ENCODE measurements at places on chromosomes 3 and 15.

- DNase-seq: no peak
Observed at GRCh38 chr3:89392991-89393390, 285.6 kb downstream of the EPHA3 start.

DNA sequence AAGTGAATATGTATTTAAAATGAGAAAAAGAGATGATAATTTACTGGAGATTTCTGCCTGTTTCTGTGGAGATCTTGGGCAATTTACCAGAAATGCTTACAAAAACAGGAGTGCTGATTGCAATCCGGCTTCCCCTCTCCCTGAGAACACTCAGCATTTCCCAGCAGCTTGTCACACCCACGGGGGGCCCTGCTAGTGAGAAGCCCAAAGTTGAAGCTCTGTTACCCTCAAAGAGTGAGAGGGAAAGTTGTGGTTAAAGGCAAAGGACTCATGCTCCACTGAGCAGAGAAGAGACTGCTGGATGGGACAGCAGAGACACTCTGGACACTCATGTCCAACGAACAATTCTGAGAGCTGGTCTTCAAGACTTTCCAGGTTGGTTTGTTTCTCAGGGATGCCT, 2.9 kb downstream of the MCTP2 start:
- DNase-seq: no peak

DNA sequence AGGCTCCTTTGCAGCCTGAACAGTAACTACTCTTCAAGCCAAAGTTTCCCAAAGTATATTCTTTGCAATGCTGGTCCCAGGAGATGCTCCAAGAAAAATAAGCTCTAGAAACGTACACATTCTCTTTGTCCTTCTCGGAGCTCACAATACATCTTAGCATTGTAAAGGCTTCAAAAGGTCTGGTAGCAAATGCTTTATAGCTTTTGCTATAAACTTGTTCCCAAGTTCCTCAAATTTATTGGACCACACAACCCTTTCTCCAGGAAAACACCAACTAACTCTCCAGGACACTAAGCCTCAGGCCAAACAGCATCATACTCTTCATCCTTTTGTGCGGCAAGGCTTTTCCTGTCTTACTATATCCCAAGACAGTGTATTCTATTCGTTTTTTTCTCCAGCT, 455.6 kb upstream of the PROK2 start:
- no peak for DNase-seq

- no peak for DNase-seq
Observed at GRCh38 chr15:40067921-40068624, 29.1 kb upstream of the SRP14 start.

GRCh38 chr15:100987143-100987542, 68.0 kb downstream of the LRRK1 start:
- no peak for DNase-seq

DNA sequence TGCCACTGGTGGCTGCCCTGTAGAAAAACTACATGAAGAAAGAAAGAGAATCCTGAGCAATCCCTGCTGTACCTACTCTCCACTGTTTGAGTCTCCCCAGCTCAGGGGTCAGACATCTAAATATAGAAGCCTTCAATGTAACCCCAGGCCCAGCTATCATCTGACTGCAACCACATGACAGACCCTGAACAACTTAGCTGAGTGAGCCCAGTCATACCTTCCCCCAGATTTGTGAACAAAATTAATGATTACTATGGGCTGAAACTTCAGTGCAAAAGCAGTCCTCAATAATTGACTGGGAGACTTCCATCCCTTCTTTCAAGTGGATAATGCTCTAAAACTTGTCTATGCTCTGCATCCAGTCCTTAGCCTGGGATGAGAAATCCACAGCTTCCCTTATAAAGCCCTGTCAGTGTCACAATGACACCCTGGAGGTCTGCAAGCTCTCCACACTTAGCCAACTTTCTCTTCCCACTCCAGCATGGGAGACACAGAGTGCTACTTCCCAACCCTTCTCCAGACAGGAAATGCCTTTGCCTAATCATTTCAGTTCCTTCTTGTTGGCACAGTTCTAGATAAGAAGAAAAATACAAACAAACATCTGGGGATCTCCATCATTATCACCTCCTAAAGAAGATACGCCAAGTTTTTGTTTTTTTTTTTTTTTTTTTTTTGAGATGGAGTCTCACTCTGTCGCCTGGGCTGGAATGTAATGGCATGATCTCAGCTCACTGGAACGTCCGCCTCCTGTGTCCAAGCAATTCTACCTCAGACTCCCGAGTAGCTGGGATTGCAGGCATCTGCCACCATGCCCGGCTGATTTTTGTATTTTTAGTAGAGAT, 198.5 kb upstream of the GADL1 start:
- DNase-seq: no peak

DNA sequence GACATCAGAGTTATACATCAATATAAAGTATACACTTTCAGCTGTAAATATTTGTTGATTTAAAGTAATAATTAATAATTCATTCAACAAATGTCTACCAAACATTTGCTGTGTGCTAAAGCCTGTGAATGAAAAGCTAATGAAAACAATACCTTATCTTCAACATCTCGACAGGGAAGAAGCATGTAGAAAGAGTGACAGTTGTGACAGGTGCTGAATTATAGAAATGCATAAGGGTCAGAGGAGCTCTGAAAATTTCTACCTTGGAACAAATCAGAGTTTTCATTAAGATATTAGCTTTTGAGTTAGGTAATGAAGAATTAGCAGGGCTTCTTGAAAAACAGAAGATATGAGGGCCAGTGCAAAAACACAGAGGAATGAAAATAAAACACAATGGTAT, 739.2 kb downstream of the VGLL3 start:
- DNase-seq: no peak

DNA sequence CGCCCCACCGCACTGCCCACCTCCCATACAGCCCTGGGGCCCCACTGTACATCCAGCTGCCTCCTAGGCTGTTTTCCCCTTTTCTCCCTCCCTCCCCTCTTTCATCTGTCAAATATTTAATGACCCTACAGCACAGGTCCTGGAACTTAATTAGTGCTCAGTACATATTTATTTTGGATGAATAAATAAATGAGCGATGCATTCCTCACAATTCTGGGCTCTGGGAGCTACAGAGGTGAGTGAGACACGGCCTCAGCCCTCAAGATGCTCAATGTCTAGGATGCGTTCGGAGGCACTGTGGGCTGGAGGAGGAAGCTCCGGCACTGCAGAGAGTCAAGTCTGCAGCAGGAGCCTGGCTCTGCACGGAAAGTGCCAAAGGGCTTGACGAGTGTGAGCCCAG, 175.0 kb downstream of the FAM43A start:
- DNase-seq: no peak

DNA sequence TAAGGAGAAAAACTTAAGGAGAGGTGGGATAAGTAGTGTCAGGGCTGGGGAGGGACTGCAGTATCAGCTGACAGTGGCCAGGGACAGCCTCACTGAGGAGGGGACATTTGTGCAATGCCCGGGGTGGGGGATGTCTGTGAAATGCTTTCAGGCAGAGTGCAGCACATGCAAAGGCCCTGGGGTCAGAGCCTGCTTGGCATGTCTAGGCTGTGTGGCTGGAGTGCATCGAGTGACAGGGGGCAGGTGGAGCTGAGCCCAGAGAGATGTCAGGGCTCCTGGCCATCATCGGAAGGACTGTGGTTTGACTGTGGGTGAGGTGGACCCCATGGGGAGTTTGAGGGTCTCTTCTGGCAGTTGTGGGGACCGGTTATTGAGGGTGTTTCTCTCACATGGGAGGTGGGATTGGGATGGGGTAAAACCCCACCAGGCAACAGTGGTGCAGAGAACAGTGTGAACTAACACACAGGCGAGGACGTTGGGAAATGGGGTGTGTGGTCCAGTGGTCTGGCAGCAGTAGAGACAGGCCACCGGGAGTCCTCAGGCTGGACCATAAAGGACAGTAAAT, 61.2 kb downstream of the FBLN2 start:
- DNase-seq: no peak

DNA sequence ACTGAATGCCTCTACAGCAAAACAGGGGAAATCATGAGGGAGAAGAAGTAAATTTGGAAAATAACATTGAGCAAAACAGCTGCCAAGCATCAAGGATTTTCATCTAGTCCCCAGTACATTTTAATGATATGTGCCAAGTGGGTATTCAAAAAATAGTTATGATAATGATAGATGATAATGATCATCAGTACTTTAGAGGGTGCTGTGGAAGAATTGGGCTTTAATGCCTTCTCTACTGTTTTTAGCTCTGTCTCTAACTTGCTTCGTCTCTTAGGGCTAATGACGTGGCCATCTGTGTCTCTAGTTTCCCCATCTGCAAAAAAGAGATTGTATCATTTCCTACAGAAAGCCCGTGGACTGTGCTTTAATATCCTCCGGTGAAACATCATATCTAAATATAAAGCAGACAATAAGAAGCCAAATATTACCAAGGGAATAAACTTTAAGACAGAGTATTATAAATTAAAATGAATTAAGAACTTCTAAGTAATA, 10.2 kb upstream of the FSIP1 start:
- no peak for DNase-seq

GRCh38 chr3:73449774-73450173, 175.0 kb downstream of the PDZRN3 start:
- DNase-seq: no peak

DNA sequence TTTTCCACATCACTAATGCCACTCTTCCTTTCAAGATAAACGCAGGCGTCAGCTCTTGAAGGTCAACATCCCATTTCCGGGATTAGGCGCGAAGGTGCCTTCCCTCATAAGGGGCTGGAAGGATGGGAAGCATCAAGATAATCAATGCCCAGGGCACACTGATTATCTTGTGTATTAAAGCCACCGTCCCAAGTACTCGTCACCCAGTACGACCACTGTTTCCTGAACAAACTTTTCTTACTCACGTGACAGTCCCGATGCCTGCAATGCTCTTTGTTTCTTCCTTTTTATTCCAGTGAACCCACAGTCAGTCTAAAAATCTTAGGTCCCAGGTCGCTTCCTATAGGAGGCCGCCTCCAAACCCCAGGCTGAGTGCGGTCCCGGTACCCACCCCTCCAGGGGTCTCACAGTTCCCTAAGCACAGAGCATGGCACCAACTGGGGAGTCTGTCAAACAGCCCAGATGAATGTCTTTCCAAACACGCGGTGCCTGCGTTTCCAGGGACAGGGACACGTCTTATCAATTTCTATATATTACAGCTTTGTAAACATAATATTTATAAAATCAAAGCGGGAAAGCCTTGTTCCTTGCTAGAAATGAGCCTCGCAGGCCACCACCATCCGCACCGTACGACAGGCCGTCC, 589 bp downstream of the ANAPC13 start:
- DNase-seq: peak; percentile 27

GRCh38 chr3:178518660-178519396, 17.4 kb upstream of the KCNMB2 start:
- peak; percentile 12 for DNase-seq

- DNase-seq: peak; percentile 39
Observed at GRCh38 chr3:45011756-45012508, 14.2 kb upstream of the CLEC3B start.

- no peak for DNase-seq
Observed at GRCh38 chr3:169072494-169072893, 591.0 kb downstream of the MECOM start.

- peak; percentile 17 for DNase-seq
Observed at GRCh38 chr3:155554777-155555451, 190.0 kb downstream of the PLCH1 start.

DNA sequence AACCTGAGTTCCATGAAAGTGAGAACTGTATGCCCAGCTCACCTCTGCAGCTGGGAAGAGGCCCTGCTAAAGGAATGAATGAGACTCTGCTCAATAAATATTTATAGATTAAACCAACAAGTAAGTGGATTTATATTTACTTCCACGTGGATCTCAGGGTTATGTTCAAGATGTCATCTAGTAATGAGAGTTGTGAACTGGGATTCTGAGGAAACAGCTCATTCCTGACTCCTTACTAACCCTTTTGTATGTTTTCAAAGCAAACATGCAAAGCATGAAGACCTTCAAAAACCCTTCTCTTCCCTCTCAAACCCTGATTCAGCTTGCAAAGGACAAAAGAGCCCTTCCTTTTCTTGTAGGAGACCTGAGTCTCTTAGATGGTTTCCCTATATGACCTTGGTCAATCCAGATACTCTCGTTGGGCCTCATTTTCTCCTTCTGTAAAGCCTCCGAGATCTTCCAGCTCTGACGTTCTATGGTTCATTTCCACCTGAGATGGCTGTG, 53.4 kb downstream of the LSM3 start:
- DNase-seq: no peak

GRCh38 chr15:78093242-78094020, 1.1 kb downstream of the SH2D7 start:
- no peak for DNase-seq

DNA sequence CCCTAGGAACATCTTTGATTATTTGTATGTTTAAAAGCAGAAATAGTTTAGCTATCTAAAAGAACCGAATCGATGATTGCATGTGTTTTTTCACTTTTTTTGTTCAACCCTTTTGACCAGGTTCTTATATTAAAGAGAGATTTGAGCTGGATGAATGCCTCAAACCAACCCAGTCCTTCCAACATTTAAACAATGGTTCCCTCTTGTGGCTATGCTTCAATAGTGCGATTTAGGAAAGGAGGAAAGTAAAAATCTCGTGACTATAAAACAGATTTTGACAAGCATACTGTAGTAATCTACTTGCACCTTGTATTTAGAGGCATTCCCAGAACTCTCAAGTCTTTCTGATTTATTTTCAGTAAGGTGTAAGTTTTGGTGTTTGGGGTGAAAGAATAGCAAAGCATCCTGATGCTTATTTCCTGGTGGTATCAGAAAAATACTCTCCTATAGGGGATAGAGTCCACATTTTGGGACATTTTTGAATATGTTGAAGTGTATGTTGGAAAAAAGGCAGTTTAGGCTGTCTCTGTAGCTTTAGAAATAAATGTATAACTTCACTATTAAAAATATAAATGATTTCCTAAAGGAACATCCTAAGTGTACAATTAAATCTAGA, 159.6 kb upstream of the KCNH8 start:
- peak; percentile 51 for DNase-seq

- peak; percentile 44 for DNase-seq
Observed at GRCh38 chr3:123809597-123809996, 74.5 kb downstream of the MYLK start.

DNA sequence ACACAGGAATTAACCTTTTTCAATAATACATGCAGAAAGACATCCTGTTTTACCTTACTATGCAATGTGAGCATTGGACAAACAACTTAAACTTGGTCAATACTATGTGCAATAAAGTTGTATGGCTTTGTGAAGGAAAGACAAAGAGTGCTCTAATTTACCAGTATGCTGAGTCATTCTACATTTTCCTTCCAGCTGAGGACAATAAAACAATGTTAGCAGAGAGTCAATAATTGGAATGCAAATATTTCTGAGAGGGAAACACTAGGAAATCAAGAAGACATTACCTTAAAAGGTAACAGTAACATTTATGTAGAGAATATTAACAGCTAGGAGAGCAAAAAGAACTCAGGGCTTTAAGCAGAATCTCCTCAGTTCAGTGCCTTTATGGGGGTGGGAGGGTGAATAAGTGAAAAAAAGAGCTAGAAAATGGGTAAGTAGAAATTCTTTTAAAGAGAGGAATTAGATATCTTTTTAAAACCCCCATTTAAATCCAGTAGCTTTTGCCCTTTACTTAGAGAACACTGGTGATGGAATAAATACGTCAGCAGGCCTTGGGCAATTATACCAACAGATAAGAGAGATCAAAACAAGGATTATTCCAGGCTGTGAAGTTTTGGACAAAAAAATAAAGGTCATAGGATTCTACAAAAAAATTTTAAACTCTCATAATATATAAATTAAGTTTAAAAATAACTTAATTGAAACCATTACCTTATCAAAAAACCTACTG, 11.6 kb upstream of the HGD start:
- DNase-seq: peak; percentile 43

- DNase-seq: no peak
Observed at GRCh38 chr3:150050510-150050909, 79.8 kb upstream of the PFN2 start.
